ENCODE measurements at places on chromosomes 11 and 22. TPM values are rescaled to one million over a fixed set of nuclear protein-coding genes. Genes with fewer than 3 reads are reported as not detected.

The VWCE gene
- total RNA-seq: 4.1 TPM

The RIC3 gene
- not detected for total RNA-seq

The NELL1 gene
- total RNA-seq: not detected

The CDC42BPG gene
- 0.46 TPM for total RNA-seq

The OR2D2 gene
- total RNA-seq: not detected

The POU2F3 gene
- not detected for total RNA-seq

The LRRC55 gene
- not detected for total RNA-seq

The MS4A4A gene
- total RNA-seq: not detected

The KRTAP5-4 gene
- total RNA-seq: not detected

The DAGLA gene
- 4.8 TPM for total RNA-seq

The UBQLNL gene
- 0.41 TPM for total RNA-seq

The MIOX gene
- not detected for total RNA-seq

The KCNJ1 gene
- total RNA-seq: not detected

The CCDC157 gene
- total RNA-seq: 2.1 TPM

The PIWIL4 gene
- 2.5 TPM for total RNA-seq

The ROBO4 gene
- total RNA-seq: not detected

The MRGPRX3 gene
- not detected for total RNA-seq

The PYGM gene
- total RNA-seq: 0.65 TPM

The OR52A1 gene
- not detected for total RNA-seq

The UCP3 gene
- 1.3 TPM for total RNA-seq

The OR4C12 gene
- not detected for total RNA-seq

The ELFN2 gene
- 0.65 TPM for total RNA-seq

The BTG4 gene
- not detected for total RNA-seq

The GRM5 gene
- total RNA-seq: 0.41 TPM

The HSPB2 gene
- 2.4 TPM for total RNA-seq

The APOL3 gene
- total RNA-seq: 5.9 TPM

The NXPE1 gene
- total RNA-seq: not detected

The OR51A2 gene
- not detected for total RNA-seq

The RPS6KA4 gene
- total RNA-seq: 32.7 TPM

The CASP5 gene
- not detected for total RNA-seq

The MOV10L1 gene
- 1.1 TPM for total RNA-seq

The ROBO3 gene
- 4.9 TPM for total RNA-seq

The DCDC1 gene
- not detected for total RNA-seq

The CNTF gene
- 1.3 TPM for total RNA-seq

The FAM83F gene
- total RNA-seq: 0.22 TPM

The DDX10 gene
- 18.9 TPM for total RNA-seq

The SLC37A2 gene
- not detected for total RNA-seq

The FIBIN gene
- total RNA-seq: 98.5 TPM

The SLC16A8 gene
- total RNA-seq: 0.50 TPM
